ENCODE measurements at places on chromosomes 1 and 21.
A peak's percentile ranks its signal among the peaks of the same experiment; 100 is the strongest.

- DNase-seq, result no peak
Measured at GRCh38 chr1:212070720-212071302, 35.3 kb downstream of the DTL start.

GRCh38 chr1:26666855-26667254 is 29.0 kb upstream of the ARID1A start:
- DNase-seq, result no peak

DNA sequence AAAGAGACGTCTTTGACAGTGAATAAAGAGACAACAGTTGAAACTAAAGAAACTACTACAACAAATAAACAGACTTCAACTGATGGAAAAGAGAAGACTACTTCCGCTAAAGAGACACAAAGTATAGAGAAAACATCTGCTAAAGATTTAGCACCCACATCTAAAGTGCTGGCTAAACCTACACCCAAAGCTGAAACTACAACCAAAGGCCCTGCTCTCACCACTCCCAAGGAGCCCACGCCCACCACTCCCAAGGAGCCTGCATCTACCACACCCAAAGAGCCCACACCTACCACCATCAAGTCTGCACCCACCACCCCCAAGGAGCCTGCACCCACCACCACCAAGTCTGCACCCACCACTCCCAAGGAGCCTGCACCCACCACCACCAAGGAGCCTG is 68.5 kb downstream of the TPR start:
- no peak for DNase-seq

DNA sequence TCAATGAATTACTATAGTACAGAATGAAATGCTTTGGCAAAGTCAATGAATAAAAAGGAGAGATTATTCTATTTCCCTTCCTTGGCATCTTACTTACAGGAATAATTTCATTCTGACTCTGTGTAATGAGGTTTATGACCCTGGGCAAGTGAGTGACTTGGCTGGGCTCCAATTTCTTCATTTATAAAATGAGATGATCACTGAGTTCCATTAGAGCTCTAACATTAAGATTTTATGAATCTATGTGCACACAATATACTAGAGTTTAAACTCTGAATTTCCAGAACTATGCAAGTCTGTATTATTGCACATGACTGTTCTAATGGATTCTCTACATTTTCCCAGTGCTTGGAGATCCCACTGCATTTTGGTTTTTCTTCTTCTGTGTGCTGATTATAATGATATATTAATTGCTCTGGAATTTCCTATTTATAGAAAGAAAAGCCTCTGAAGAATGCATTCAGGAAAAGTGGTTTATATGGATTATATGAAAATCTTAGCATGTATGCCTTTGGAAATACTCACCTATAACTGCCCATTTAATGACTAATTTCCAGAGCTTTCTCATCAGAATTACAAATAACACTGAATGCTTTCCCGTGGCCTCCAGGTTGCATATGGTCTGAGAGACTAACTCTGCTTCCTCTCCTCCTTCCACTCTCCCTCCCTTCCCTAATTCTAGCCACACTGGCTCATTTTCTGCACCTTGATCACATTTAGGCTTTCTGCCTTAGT is 97.4 kb upstream of the CHRM3 start:
- DNase-seq, result no peak

GRCh38 chr1:223405507-223405906 is 12.3 kb downstream of the CCDC185 start:
- DNase-seq, result no peak

- peak; percentile 31 for DNase-seq
Measured at GRCh38 chr1:235415008-235415904, 48.0 kb downstream of the TBCE start.

DNA sequence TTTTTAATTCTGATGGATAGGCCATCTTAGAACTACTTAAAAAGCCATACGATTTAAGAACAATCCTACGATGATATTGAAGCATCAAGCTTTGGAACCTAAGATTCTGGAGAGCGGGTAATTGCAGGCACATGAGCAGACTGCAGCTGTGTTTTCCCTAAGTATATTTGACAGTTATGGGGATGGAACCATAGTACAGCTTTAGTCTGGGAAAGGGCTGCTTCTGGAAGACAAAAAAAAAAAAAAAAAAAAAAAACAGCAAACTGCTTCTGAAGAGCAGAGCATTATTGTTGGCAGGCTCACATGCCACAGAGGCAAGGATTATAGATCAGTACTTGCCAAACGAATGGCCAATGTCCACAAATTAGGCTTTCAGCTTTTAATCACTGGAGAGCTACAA is 1618.7 kb downstream of the AMY1C start:
- no peak for DNase-seq

DNA sequence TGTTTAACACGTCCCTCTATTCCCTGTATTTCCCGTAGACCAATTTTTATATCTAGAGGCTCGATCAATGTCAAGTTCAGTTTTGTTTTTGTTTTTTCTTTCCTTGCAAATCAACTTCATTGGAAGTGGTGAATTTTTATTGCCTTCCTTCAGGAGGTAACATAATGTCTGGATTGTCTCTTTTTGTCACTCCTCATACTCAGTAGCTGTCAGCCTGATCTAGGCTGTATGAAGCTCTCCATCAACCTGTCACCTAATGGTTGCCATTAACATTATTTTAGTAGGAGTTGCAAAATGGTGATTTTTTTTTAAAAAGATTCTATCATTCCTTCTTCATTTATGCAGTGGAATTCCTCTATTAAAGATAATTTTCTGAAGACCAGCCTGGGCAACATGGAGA is 49.7 kb upstream of the KIF26B start:
- DNase-seq, result no peak

DNA sequence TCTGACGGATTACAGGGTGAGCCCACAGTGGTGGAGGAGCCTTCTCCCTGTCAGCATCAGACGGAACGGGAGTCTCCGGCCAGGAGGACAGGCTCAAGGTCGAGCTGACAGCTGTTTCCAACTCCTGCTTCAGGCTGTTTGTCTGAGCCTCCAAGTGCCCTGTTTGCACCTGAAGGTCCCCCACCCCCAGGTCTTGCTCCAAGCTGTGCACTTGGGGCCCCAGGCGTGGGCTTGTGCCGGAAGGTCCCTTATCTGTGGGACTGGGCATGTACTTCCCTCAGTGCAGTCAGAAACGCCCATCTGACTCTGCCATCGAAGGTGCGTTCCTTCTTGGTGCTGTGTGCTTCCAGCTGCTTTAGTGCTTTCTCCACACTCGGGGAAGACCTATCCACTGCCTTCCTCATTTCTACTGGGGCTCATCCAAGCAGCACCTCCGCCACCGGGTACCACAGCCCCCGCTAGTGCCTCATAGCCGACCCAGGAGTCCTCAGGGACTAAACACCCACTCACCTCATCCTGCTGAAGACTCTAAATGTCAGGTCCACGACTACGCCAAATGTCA is 29.5 kb upstream of the CR2 start:
- DNase-seq, result no peak

GRCh38 chr1:11880181-11880575 is 21.4 kb upstream of the NPPB start:
- DNase-seq, result no peak

- DNase-seq, result no peak
Measured at GRCh38 chr1:152018537-152018936, 18.3 kb downstream of the S100A11 start.

DNA sequence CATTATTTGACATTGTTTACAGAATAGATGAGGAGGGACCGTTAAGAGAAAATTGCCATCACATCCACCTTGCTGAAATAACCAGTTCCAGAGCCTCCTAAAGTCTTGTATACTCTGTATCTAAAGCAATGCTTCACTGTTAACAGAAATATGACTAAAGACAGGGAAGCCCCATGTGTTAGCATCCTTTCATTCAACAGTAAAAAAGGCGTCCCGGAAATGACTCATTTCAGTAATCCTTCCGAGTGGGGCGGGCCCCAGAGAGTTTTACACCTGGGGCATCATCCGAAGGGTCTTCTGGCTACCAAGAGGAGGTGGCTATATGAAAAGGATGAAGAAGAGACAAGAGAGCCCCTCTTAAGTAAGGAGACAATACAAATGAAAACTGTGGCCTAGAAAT is 227.2 kb downstream of the SLC45A1 start:
- DNase-seq, result no peak

GRCh38 chr1:39777306-39777705 is 6.2 kb upstream of the OXCT2 start:
- no peak for DNase-seq

GRCh38 chr1:228190182-228190581 is 17.7 kb upstream of the OBSCN start:
- no peak for DNase-seq

GRCh38 chr1:30319765-30320580 is 403.4 kb downstream of the MATN1 start:
- no peak for DNase-seq

DNA sequence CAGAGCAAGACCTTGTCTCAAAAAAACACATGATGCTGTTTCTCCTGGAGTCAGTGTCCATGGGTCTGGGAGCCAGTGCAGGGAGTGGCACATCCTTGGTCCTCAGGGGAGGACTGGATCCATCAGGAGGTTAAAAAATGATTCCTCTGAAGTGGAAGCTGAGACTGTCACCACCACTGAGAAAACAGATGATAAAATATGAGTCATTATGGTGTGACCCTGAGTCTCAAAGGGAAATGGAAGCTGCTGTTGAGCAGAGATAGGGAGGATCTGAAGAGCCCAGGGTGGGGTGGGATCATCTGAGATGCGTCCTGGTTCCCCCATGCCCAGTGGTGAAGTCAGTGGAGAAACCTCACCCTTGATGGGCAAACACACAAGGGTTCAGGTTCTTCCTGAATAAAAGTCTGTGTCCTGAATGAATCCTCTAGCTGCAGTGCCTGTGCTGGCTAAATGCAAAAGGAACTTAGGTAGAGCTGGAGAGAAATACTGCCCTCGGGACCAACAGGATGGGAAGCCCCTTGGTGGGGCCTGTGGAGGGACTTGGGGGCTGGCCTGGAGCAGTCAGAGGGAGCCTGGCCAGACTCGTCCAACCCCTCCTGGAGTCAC is 61.6 kb upstream of the TENT5B start:
- DNase-seq, result no peak

DNA sequence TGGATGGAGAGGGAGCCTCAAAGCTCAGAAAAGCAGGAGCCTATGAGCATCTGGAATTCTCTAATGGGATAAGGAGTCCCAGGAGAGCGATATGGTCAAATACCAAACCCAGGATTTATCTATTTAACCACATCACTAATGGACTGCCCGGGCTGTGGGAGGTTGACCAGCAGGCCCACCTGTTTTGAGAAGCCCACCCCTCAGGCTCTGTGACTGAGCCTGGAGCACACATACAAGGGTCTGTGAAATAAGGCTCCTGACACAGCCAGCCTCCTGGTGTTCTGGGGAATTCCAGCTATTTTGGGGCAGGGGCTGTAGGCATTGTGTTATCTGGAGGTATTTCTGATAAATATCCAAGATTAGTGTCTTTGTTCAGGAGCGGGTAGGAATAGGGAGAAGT is 132.0 kb upstream of the C1orf21 start:
- DNase-seq, result no peak

GRCh38 chr1:174366946-174367345 is 80.8 kb upstream of the GPR52 start:
- DNase-seq, result no peak

GRCh38 chr1:205983925-205984725 is 19.1 kb downstream of the RAB7B start:
- no peak for DNase-seq

DNA sequence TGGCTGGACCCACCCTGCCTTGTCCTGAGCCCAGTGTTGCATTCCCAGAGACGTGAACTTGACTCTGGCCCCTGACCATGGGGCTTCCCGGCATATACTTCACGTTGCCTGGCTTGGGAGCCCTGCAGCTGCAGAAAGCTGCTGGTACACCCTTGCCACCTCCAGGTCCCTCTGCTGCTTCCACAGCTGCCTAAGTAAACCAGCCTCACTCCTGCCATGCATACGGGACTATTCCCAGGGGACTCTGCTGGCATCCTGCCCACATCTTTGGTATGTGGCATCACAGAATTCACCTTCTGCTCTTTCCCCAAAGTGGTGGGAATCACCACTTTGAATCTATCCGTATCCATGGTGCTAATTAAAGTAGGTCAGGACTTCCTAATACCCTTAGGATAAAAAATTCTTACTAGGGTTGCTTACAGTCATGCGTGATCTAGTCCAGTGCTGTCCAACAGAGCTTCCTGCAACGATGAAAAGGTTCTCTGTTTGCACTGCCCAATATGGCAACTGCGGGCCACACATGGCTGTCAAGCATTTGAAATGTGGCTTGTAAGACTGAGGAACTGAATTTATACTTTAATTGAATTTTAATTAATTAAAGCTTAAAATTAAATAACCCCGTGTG is 203.0 kb downstream of the GRIK3 start:
- DNase-seq, result no peak

DNA sequence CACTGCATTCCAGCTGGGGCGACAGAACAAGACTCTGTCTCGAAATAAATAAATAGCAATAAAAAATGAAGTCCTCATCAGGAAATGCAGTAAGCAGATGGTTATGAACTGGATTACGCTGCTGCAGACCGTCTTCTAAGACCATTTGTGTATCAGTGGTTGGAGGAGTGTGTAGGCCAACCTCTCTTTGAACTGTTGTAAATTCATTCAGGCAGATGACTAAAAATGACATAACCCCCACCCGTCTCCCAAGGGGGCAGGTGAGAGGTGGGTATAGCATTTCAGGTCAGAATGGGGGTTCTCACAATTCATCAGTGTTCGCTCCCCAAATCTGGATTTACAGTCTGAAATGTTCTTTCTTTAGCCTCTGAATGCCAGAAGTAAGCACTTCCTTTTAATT is 177.3 kb downstream of the KIF26B start:
- DNase-seq, result no peak

- DNase-seq, result no peak
Measured at GRCh38 chr1:25744636-25745425, 55.2 kb upstream of the SELENON start.

DNA sequence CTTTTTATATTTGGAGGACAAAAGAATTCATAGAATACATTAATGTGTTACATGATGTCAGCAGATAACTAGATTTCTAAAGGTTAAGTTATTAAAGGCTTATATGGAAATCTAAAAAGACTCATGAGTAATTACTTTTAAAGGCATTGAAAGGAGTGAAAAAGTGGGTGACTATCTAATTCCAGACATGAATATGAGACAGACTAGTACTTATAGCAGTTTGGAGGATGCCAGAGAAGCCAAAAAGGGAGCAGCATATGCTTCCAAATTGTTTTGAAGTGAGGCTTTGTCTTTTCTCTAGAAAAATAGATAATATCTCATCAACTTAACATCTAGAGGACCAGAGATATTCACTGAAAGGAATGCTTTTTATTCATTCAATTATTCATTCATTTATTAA is 275.5 kb upstream of the CACYBP start:
- no peak for DNase-seq

- DNase-seq, result no peak
Measured at GRCh38 chr1:61131248-61131647, 48.9 kb downstream of the NFIA start.

DNA sequence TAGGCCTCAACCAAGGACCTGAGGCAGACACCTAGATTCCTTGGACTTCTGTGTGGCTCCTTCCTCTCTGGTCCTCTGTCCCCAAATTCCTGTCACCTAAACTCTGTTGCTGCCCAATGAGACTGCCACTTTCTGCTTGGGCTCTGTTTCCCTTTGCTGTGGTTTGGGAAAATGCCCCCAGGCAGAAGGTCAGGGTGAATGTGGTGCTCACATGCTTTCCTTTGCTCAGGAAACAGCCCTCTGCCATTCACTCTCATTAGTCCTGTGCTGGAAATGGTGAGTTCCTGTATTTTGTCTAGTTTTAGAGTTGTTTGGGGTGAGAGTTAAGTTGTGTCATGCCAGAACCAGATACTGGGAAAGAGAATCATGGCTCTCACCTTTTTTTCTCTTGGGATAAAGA is 22.7 kb upstream of the SHE start:
- no peak for DNase-seq

GRCh38 chr1:14914351-14914988 is 239.1 kb upstream of the TMEM51 start:
- no peak for DNase-seq
